A172 (cell line): ENCODE measurements at places on chromosomes 7 and 10. TPM values are rescaled to one million over a fixed set of nuclear protein-coding genes. Genes with fewer than 3 reads are reported as not detected.

Gene MLXIPL
- not detected in 2 replicates for total RNA-seq

Gene PTPRN2
- 2.2 and 4.4 TPM in 2 replicates for total RNA-seq

Gene PRKAR2B
- 13.9 and 14.2 TPM in 2 replicates for total RNA-seq

Gene AKR1B1
- 83.9 and 97.8 TPM in 2 replicates for total RNA-seq

Gene ATP6V0E2
- 85.6 and 89.3 TPM in 2 replicates for total RNA-seq

Gene ERVW-1
- not detected in 2 replicates for total RNA-seq

Gene PODXL
- 446 and 531 TPM in 2 replicates for total RNA-seq

Gene BLVRA
- 129 and 138 TPM in 2 replicates for total RNA-seq

Gene GPR15LG
- not detected in 2 replicates for total RNA-seq
